ENCODE measurements at places on chromosomes 11 and 22.
A peak's percentile ranks its signal among the peaks of the same experiment; 100 is the strongest.

DNA sequence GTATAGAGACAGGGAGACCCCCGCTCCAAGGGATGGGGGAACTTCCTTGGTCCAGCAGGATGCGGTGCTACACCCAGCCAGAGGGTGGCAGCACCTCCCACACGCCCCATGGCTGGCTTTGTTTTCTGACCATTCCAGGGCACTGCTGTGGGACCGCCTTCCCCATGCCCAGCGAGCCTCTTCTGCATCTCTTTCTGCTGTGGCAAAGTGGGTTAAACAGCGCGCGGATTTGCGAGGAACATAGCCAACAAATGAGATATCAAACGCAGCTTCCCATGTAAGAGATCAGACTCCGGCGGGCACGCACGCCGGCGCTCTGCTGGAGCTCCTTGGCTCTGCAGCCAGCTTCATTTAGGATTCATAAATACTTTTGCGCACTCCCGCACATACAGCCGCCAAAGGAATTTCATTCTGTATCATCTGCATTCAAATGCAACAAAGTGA is 485.8 kb upstream of the CADM1 start:
- DNase-seq, result no peak

GRCh38 chr22:39713799-39714290 is 143.3 kb downstream of the CACNA1I start:
- no peak for DNase-seq

GRCh38 chr22:41825376-41825775 is 7.5 kb upstream of the SREBF2 start:
- no peak for DNase-seq

DNA sequence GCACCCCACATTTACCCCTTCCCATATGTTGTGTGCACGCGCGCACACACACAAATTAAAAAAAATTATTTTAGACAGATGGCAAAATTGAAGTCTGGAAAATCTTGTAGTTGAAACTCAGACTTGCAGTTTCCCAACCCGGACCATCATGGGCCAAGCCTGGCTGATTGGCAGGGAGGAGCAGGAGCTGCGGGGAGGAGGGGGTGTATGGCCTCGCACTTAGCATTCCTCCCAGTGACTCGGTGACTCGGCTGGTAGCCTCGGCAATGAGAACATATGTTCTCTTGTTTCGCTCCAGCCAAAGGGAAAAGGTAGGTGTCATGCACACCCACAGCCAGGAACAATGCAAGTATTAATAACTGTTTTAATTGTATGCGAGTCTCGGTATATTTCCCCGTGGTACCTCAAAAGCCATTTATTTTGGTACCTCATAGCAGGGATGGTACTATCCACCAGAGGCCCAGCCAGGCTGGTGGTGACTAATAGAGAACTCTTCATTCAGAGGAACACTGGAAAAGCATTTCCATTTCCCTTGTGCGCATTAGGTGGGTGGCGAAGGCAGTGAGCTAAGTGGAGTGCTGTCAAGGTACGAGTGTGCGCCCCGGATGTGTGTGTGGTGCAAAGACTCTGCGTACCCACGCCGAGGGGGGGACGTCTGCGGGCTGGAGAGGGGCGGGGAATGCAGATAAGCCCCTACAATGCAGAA is 92.5 kb downstream of the DSCAML1 start:
- DNase-seq, result no peak

- no peak for DNase-seq
Measured at GRCh38 chr22:50640857-50641647, 13.1 kb upstream of the ARSA start.

GRCh38 chr22:49040111-49040510 is 787.6 kb downstream of the BRD1 start:
- DNase-seq, result no peak

GRCh38 chr11:118295199-118295598 is 9.3 kb upstream of the CD3E start:
- DNase-seq, result no peak

DNA sequence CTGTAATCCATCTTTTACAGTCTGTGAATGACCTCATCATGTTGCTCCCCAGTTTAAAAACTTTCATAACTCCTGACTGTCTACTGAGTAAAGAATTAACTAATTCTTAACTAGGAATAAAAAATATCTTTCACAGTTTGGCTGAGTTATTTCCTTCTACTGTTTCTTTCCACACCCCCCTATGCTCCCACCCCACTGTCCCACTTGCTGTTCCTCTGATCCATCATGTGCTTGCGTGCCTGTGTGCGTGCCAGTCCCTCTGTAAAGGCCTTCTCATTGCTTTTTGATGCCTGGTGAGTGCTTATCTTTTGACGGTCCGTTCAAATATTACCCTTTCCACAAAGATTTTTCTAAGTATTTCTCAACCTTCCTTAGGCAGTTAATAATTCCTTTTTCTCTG is 55.6 kb downstream of the ATG16L2 start:
- no peak for DNase-seq

DNA sequence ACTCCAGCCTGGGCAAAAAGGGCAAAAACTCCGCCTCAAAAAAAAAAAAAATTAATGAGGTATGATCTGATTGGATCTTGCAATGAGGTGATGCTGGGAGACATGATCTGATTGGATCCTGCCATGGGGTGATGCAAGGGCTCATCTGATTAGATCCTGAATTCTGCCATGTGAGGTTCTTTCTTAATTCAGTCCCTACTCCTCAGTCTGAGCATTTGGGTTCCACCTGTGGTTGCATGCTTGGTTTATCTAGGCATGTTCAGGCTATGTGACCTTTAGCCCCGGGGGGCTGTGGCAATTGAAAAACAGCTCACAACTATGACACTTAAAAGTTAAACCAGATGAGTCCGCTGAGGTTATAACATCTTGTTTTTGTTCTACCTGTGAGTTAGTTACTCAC is 4.8 kb upstream of the TRIM6 start:
- DNase-seq, result no peak

DNA sequence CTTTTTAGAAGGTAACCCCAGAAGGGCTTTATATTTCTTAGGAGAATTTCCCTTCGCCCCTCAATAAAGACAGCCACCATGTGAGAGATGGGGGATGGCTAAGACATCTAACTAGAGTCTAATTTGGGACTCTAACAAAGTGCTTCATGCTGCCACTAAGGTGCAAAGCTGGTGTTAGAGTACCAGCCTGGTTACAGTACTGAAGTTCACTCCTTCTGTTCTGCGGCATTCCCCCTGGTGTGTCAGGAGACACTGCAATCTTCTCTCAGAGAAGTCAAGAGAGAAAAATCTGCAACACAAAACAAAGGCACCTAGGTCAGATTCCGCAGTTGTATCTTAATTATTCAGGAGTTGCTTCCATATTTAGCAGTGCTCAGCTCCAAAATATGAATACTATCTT is 603.0 kb upstream of the CADM1 start:
- DNase-seq, result no peak

- DNase-seq, result no peak
Measured at GRCh38 chr22:40347300-40347699, 1.0 kb downstream of the ADSL start.

DNA sequence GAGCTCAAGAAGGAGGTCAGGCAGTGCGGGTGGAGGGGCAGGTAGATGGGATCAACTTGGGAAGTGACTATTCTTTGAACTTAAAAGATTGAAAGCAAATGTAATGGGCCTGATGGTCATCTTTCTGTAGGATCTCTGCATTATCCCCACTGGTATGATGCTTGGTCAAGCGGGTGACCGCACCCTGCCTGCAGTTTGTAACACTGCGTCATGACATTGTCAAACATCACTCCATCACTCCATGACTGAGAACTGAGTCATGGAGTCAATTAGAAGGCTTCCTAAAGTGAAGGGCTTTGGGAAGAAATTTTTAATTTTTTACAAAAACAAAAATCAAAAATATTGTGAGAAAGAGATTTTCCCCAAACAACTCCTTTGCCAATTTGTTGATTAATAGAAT is 62.4 kb upstream of the BMAL1 start:
- peak; percentile 71 for DNase-seq

All from AG10803 (cell line).